ENCODE measurements at places on chromosomes 3 and 15.

- no peak for DNase-seq
These were observed 74.8 kb downstream of the RPL39L start for GRCh38 chr3:187064210-187065115.

GRCh38 chr3:171163101-171164066 is 136.9 kb upstream of the SLC2A2 start:
- peak; percentile 46 for DNase-seq

DNA sequence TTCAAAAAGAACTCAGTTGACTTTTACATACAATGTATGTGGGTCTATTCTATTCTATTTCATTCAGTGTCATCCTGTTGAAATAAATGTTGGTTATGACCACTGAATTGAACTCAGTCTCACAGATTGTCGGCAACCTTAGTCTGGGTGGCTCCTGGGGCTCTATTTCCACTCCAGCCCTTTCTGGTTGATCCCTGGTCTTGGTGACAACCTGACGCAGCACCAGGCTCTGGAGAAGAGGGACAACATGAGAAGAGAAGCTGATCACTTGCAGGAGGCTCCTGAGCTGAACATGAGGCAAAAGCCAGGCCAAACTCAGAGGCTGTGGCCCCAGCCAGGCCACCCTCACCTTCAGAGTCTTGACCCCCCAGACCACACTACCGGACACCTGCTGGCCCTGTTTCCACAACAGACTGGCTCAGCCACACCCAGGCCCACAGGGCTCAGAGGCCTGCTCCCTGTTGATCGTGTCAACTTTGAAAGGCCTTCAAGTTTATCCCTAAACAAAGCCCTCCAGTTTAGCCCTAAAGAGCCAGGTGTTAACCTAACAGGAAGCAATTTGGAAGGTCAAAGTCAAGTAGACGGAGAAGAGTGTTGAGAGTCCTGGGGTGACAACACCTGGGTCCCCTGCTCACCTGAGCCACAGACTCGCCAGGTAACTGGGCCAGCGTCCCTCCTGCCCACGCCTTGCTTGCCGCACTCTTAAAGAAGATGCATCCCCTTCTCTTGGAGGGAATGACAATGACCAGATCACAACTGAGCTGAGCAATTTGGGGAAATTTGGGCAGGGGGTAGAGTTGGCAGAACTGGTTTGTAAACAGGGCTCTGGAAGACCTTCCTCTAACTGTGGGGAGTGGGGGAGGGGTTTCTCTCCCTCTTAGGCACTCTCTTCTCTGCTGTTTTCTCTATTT is 15.4 kb upstream of the MUC20 start:
- no peak for DNase-seq

GRCh38 chr3:160260587-160261270 is 35.5 kb downstream of the C3orf80 start:
- no peak for DNase-seq

GRCh38 chr3:134796281-134797056 is 1.4 kb downstream of the EPHB1 start:
- no peak for DNase-seq

DNA sequence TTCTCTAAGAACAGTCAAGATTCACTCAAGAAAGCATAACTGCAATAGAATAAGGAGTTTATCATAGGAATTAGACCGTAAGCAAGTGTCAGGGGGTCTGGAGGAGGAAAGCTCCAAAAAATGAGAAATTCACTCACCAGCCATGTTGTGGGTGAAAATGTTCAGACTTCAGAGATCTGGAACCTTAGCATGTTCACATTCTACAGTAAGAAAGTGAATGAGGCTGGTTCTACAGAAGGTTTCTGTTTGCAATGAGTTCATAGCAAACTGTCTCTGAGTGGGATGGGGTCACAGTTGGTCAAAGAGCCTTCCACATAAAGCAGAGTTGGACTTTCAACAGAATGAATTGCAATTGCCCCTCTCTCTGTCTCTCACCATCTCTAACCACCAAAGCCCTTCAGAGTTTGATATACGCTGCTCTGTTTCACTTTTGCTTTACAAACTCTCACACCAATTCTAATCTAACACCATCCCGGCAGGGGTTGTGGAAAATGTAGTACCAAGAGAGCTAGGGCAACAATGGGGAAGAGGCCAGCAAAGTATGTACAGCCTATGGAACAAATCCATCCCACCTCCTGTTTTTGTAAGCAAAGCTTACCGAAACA is 581.8 kb upstream of the UBE2E2 start:
- DNase-seq: no peak
